ENCODE measurements at places on chromosomes 1 and 21.
A peak's percentile ranks its signal among the peaks of the same experiment; 100 is the strongest.

DNA sequence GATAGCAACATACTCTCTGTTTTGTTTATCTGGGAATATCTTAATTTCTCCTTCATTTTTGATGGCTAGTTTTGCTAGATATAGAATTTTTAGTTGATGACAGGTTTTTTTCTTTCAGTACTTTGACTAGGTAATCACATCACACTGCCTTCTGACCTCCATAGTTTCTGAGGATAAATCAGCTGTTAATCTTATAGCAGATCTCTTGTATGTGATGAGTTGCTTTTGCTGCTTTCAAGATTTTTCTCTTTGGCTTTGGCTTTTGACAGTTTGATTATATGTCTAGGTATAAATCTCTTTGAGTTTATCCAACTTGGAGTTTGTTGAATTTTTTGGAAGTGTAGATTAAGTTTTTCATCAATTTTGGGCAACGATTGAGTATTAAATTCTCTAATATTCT, 142.6 kb downstream of the ZNF644 start:
- DNase-seq = no peak

DNA sequence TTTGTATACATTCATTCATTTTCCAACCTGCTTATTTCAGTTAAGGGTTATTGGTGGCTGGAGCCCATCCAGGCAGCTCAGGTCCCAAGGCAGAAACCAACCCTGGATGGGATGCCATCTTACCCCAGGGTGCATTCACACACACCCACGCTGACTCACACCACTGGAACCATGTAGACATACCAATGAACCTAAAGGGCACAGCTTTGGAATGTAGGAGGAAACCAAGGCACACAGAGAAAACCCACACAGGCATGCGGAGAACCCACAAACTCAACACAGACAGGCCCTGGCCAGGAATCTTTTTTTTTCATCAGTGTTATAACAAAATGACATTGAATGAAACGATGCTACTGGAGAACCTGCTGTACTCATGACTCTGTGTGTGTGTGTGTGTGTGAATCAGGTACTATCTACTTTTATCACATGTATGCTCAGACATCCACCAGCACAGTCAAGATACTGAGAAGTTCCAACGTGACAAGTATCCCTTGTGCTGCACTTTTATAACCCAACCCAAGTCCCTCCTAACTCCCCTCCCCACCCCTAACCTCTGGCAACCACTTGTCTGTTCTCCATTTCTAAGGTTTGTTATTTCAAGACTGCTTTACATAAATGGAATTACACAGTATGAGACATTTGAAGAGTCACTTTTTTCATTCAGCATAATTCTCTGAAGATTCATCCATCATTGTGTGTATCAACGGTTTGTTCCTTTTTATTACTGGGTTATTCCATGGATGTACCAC, 286.8 kb upstream of the PLD5 start:
- no peak for DNase-seq

DNA sequence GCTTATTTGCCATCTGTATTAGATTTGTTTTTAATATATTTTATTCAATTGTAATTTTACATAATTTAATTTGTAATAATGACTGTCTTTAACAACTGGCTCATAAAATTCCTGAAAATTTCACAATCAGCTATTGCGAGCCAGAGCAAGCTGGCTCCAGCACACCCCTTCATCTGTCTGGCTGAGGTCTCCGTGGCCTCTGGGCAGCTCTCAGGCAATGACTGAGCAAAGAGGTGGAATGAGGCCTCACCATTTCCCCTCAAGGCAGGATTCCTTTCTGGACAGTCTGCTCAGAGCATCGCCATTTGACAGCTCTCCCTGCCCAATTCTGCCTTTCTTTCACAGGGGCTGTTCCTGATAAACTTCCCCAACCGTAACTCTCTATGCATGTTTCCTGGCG, 5.8 kb upstream of the KANK4 start:
- no peak for DNase-seq

DNA sequence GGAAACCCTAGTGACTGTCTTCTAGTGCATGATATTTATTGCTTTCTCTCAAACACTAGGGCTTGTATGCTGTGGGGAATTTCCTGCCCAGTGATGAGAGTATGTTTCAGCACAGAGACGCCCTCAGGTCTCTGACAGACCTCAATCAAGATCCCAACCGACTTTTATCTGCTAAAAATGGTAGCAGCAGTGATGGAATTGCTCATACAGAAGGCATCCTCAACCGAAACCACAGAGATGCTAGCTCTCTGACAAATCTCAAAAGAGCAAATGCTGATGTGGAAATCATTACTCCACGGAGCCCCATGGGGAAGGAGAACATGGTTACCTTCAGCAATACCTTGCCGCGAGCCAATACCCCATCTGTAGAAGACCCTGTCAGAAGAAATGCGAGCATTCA, 41.3 kb downstream of the PLPPR4 start:
- no peak for DNase-seq

DNA sequence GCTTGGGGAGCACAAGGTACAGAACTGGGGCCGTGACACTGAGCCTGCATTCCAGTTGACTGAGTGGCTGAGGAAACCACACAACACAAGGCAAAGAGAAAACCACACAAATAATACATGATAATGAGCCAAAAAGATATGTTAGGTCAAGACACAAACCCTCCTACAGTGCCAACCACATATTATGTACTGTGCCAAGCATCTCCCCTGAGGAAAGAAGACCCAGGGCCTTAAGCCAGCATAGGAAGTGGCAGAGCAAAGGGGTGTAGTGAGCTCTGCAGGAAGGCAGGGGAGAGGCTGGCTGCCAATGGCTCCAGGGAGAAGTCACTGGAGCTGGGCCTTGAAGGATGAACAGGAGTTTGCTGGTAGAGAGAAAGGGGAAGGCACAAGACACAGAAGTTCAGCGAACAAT, 28.2 kb downstream of the CTNNBIP1 start:
- DNase-seq = no peak

GRCh38 chr1:5961601-5962000, 30.6 kb downstream of the NPHP4 start:
- DNase-seq = no peak

GRCh38 chr1:41483001-41483850, 1.3 kb downstream of the EDN2 start:
- no peak for DNase-seq

DNA sequence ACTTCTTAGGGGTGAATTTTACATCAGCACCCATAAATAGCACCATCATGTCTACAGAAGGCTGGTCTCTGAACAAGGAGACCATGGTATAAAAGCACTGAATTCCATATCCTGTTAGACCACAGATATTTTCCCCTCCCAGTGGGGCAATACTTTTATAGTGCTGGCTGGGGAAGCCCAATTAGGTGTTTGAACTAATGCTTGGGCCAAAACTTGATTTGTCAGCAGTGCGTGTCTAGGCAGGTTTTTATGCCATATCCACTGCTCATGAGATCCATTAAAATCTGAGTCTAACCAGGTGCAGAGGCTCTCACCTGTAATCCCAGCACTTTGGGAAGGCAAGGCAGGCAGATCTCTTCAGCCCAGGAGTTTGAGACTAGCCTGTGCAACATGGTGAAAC, 623.0 kb downstream of the NPHP4 start:
- DNase-seq = no peak

DNA sequence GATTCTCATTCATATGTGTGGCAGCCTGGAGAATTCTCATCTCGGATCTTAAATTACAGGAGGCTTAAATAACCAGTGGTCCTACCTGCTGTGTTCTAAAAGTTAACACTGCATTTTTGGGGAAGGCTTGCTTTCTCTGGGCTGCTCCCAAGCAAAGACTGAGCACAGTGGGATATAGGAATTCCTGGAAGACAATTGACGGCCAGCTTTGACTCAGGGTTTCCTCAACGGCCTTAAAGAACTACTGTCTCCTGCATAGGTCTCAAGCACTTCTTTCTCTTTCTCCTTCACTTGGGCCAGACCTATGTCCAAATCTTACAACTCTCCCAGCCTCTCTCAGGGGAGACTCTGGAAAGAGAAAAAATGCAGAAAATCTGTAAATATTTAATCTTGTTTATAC, 1.0 kb upstream of the KRTAP13-3 start:
- no peak for DNase-seq

DNA sequence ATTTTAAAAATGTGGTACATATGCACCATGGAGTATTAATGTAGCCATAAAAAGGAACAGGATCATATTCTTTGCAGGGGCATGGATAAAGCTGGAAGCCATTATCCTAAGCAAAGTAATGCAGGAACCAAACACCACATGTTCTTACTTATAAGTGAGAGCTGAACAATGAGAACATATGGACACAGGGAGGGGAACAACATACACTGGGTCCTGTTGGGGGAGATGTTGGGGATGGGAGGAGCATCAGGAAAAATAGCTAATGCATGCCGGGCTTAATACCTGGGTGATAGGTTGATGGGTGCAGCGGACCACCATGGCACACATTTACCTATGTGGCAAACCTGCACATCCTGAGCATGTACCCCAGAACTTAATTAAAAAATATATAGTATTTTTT, 352.5 kb upstream of the KAZN start:
- no peak for DNase-seq

- no peak for DNase-seq
These were observed 363.6 kb upstream of the CAMK1G start for GRCh38 chr1:209219791-209220524.

DNA sequence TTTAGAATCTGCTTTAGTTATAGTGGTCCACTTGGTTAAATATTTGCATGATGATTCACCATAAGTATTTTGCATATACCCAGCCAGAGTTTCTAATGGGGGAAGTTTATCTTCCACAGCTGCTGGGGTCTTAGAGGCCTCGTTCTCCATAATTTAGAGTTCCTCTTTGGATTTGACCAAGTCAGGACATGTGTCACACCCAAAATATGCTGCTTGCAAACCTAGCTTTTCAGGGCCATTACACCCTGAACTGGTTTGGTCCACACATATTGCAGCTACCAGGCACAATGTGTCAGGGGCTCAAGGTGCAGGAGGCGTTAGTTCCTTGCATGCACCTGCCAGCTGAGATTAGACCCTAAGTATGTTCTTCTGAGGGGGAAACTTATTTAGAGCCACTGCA, 17.1 kb upstream of the FMO4 start:
- DNase-seq = no peak

DNA sequence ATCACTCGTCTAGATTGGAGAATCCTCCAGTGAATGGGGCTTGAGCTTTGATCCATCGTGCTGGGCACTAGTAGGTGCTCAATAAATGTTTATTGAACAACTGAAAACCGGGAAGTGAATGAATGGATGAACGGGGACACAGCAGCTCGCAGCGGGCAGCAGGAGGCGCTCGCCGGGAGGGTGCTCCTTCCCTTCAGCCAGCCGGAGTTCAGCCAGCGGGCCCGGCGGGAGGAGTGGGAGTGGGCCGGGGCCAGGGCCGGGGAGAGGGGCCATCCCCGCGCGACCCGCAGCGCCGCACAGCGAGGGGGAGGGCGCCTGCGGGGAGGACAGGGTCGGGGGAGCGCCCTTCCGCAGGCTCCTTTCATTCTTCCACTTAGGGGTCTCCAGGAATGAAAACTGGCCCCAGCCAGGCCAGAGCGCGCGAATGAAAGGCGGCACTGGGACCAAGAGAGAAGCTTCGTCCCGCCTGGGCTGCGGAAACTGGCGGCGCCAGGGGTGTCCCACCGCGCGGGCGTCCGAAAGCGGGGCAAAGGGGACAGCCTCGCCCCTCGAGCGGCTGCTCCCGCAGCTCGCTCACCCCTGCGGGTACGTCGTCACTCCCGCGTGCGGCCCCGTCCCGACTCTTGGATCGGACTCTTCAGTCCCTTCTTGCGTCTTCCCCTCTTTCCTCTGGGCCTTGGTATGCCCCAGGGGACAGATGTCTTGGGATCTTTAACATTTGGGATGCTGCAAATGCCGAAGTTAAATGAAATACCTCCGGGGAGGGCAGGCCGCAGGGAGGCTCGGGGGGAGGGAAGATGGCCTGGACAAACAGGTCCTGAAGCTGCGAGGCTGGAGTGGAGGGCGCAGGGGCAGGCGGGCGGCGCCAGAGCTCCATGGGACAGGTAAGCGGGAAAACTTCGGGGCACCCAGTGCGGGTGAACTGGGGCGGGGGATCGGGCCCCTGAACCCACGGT, 3.6 kb upstream of the INAVA start:
- no peak for DNase-seq

DNA sequence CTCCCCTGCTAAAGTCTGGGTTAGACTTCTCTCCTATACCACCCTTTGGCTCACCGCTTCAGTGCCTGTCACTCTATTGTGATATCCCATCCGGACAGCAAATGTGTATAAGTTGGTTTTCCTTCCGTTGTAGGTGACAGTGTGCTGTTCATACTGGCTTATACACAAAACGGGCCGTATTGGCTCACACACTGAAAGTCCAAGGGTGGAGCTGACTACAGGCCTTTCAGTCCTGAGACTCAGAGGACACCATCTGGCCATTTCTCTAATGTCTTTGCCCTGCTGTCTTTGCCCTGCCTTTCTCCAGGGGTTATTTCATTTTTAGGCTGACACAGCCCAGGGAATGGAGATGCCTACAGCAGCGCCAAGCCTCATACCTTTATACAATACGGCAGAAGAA, 90.7 kb downstream of the URB2 start:
- no peak for DNase-seq

DNA sequence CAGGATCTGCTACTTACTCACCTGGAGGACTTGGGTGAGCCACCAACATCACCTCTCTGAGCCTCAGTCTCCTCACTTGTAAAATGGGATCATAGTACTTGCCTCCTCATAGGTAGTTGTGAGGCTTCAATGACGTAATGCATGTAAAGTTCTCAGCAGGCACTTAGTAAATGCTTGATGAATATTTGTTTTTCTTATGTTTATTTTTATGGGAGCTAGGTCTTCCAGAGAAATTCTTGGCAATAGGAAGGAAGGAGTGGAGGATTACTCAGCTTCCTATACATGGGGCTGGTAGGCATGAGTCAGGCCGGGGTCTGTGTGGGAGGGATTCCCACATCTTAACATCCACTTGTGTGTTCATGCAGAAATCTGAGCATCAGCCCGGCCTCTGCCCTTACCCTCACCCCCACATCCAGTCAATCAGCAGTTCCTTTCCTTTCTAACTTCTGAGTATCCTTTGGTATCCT, 95.4 kb upstream of the USP24 start:
- DNase-seq = no peak

DNA sequence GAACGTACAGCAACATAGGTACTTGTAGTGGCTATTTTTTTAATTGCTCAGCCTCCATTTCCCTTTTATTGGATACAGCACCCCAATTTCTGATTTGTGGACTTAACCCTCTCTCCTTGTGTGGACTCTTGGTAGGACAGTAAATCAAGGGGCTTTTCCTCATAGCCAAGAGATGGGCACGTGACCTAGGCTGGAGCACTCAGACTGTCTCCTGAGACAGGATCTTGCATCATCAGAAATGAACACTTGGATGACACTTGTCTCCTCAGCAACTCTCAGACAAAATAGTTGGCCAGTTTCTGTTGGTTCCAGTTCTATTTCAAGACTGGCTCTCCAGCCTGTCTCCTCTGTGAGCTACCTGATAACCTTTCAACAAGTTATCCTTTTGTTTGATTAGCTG, 112.9 kb upstream of the ZNF678 start:
- no peak for DNase-seq

- DNase-seq = peak; percentile 61
These were observed at the start of gene GPX7 for GRCh38 chr1:52601991-52602855. GPX7 (plus strand) TSS chr1:52602371; CDS start chr1:52602410, 39 bp downstream.

DNA sequence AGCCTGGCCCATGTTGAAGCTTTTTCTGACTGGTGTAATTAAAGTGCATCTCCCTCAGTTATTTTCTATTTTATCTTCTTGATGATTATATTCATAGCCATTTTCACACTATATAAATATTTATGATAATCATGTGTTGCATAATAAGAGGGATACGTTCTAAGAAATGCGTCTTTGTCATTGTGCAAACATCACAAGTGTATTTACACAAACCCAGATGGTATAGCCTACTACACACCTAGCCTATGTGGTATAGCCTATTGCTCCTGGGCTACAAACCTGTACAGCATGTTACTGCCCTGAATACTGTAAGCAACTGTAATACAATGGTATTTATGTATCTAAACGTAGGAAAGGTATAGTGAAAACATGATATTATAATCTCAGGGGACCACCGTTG, 88.1 kb downstream of the BACH1 start:
- no peak for DNase-seq

Data from T-helper 1 cell (primary cell).